ENCODE measurements at places on chromosomes 5 and 9.

- DNase-seq: no peak
Observed at GRCh38 chr9:97577051-97577450, 56.1 kb downstream of the TSTD2 start.

DNA sequence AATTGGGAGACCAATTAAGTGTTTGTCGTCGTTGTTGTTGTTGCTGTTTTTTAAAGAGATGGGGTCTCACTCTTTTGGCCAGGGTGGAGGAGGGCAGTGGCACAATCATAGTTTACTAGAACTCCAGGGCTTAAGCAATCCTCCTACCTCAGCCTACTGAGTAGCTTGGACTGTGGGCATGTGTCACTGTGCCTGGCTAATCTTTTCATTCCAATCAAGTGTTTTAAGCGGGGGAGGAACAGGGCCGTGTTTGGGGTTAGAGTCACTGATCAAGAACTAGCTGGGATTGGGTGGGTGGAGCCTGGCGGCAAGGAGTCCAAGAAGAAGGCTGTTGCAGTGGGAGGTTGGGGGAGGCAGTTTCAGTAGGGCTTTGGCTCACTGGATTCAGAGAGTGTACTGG lies 13.8 kb downstream of the SNX30 start:
- DNase-seq: no peak

DNA sequence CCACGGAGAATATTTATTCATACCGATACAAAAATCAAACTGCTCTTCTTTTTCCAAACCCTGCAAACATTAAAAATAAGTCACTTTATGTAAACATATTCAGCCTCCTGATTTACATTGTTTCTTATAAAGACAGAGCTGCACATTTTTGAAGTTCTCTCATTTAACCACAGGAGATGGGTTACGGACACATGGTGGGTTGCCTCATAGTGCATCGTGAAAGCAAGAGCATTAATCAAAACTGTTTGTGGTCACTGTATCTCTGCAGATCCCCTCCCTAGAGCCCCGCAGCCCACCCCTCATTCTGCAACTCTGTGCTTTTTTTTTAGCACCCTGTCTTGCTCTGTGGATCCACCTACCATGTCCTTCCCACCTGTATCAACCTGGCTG lies 43.3 kb upstream of the EQTN start:
- no peak for DNase-seq

- DNase-seq: no peak
Observed at GRCh38 chr5:57414857-57415256, 67.8 kb downstream of the ACTBL2 start.

GRCh38 chr5:107571621-107572536 lies 98.9 kb downstream of the EFNA5 start:
- DNase-seq: peak; percentile 77

DNA sequence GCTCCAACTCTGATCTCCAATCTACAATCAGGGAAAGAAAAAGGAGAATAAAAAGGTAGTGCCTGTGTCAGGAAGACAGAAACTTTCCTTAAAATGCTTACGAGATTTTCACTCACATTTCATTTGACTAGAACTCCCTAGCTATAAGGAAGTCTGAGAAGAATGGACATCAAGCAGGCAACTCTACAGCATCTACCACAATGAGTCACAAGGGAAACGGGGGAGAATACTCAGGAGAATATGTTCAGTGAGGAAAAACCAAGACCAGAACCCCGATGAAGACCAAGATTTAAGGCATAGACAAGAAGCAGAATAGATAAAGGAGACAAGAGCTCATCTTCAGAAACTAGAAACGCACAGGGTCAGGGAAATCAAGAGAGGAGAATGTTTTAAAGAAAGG lies 9.0 kb upstream of the SETD9 start:
- DNase-seq: no peak

GRCh38 chr9:121833061-121833460 lies 181.6 kb downstream of the DAB2IP start:
- no peak for DNase-seq

GRCh38 chr5:128358826-128359225 lies 179.2 kb downstream of the FBN2 start:
- no peak for DNase-seq

GRCh38 chr9:119369680-119370366 lies 588 bp upstream of the BRINP1 start:
- DNase-seq: no peak

- DNase-seq: no peak
Observed at GRCh38 chr9:90088856-90089255, 484.0 kb downstream of the GADD45G start.

GRCh38 chr5:140795259-140795641 lies 598 bp downstream of the PCDHA2 start:
- DNase-seq: no peak

DNA sequence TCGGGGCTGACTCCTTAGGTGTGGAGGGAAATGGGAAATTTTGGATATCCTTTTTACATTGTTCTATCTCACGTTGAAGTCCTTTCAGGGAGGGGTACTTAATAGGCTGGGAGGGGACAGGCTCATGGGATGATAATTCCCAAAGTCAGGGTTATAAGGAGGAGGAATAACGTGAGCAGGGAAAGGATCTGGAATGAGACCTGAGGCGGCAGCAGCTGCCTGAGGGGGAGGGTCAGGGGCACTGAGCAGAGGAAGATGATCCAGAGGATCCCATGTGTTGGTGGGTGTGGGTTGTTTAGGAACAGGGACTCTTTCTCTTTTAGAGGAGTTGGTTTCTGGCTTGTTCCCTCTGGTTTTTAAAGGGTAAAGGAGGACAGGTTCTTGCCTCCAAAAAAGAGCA lies 18.7 kb downstream of the IFT74 start:
- no peak for DNase-seq

GRCh38 chr5:57754616-57755015 lies 272.0 kb upstream of the ACTBL2 start:
- DNase-seq: no peak

GRCh38 chr9:3894772-3895171 lies 369.0 kb upstream of the RFX3 start:
- no peak for DNase-seq

DNA sequence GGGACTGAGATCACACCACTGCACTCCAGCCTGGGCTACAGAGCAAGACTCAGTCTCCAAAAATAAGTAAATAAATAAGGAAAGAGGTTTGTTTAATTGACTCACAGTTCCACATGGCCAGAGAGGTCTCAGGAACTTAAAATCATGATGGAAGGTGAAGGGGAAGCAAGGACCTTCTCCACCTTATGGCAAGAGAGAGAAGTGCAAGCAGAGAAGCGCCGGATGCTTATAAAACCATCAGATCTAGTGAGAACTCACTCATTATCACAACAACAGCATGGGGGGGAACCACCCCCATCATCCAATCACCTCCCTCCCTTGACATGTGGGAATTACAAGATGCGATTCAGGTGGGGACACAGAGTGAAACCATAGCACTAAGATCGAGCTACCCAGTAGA lies 22.8 kb upstream of the RGMB start:
- no peak for DNase-seq

DNA sequence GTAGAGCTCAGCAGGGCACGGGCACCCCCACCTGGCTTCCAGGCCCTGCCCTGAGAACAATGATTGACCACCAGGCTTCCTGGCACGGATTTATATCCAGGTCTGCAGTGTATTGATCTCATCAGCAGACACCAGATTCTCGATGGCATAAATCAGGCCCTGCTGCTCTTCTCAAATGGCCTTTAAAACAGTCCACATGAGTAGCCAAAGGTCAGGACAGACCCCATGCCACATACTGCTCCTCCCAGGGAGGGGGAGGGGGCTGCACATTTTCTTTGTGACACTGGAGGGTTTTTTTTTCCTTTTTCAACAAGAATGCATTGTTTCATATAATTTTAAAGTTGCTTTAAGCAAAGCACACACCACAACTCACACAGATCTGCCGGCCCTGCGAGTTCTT lies 85.4 kb downstream of the SEMA4D start:
- DNase-seq: no peak

DNA sequence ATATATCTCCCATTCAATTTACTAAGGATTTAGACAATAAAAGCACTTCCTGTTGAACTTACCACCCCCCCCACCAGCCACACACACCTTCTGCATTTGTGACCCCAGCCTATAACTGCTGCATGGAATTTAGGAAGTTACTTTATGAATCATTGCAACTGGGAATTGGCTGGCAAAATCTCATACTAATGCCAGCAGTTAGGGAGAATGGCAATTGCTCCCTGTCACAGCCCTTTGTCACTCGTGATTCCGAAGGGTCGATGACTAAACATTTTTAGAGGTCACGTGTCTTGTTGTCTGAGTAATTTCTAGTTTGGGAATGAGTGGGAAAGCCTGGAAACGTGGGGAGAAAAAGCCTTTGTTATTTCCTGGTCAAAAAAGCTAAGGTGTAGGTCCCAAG lies 46.6 kb upstream of the PCA3 start:
- no peak for DNase-seq

DNA sequence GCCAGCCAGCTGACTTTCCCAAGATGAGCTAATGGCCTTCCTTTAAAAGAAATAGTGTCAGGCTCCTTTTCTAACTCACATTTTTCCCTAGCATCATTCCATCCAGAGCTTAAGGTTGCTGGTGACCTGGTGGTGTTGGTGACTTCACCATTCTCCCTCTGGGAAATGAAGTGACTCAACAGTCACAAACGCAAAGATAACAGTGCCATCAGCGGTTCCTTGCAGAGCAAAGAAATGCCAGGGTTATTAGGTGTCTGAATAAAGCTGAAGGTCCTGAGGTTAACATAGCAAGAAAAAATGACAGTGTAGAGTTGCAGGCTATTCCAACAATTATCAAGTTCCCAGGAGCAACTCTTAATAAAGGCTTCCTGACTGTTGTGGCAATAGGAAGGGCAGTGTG lies 111.8 kb upstream of the SLC44A1 start:
- DNase-seq: no peak

GRCh38 chr5:73392775-73393174 lies 55.8 kb downstream of the FOXD1 start:
- DNase-seq: no peak
